Stimulated activated CD4-positive, alpha-beta T cell treated with anti-CD3 and anti-CD28 coated beads, Interleukin-1b, Interleukin-23, amount 100 ng/mL, for 24 hours (primary cell): ENCODE measurements at places on chromosomes 12 and 14.

DNA sequence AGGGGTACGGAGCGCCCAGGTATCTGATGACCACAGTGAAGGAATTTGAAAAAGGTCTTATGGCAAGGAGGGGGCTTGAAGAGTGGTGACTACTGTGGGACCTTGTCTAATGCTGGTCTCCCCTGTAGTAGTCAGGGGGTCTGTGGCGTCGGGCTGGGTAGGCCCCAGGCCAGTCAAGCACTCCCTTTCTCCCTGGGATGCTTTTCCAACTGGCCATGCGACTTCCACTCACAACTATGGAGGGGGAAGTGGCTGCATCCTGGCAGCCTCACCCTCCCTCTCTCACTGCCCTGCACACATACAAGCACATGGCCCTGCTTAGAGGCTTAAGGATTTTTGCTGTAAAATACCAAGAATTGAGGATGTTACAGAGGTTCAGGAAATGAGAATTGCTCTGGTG, 4.1 kb downstream of the TSPAN11 start:
- no peak for DNase-seq

DNA sequence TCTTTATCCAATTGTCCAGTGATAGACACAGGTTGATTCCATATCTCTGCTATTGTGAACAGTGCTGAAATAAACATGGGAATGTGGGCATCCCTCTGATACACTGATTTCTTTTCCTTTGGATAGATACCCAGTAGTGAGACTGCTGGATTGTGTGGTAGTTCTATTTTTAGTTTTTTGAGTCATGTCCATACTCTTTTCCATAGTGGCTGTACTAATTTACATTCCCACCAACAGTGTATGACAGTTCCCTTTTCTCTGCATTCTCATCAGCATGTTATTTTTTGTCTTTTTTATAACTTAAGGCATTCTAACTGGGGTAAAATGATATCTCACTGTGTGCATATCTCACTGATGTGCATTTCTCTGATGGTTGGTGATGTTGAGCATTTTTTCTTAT, 24.8 kb upstream of the VASH1 start:
- no peak for DNase-seq

DNA sequence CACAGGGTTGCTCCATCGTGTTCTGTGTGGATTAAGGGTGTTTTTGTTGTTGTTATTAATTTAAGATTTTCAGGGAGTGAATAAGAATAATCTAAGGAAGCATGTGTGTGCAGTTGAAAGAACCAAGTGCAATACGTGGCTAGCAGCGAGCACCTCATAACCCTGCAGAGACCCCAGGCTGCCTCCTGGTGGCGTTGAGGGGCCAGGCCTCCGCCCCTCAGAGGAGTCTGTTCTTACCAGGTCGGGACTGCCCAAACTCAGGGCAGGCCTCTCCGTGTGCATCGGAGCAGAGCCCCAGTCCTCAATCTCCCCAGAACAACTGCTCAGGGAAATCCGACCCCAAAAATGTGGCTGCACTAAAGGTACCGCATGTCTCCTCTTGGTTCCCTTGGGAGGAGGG, 36.8 kb downstream of the IL31 start:
- no peak for DNase-seq

- no peak for DNase-seq
Observed at GRCh38 chr12:89702503-89702902, 6.1 kb downstream of the ATP2B1 start.

GRCh38 chr14:24880689-24881088, 169.3 kb downstream of the STXBP6 start:
- DNase-seq, result no peak

DNA sequence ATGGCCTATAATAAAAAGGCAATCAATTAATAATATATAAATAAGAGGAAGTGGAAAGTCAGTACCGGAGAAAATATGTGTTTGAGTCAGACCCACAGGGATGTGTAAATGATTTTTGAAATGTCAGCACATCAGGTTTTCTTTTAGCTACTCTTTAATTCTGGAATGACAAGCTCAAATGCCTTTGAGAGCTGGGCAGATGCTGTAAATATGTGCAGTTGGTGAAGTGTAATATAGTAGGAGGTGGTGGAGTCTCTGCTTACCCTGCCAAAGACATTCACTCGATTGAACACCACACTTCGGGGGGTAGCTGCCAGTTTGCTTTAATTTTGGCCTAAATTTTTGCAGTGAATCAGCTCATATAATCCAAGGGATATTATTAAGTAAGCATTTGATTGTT, 93.0 kb downstream of the PLEKHA5 start:
- no peak for DNase-seq

DNA sequence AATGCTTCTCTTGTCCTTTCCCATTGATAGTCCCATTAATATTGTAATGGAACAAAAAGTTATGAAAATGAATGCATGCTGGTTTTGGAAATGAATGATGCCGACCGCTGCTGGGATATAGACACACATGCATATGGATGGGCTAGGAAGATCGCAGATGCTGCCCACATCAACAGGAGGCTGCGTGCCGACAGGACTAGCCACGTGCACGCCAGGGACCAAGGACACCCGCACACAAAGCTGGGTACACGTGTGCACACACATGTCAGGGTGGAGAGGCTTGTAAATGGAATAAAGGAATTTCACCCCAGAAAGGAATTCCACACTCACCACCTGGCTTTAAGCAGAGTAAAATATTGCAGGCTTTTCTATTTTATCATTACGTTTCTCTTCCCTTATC, 153.8 kb upstream of the VASH1 start:
- DNase-seq, result no peak

DNA sequence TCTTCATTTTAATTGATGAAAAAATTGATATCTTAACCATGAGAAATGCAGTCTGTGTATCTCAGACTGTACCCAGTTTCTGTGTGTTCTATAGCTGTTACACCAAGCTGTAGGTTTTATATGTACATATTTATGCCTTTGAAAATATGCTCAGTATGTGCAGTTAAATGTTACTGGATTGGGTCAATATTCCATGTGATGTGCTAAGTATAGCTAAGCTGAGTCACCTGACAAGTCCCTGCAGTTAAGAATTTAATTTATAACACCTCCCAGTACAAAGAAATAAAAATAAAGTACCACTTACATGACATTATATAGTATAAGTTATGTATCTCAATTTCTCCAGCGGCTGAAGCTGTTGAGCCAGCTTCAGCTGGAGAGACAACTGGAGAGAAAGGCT, 984.0 kb downstream of the GALC start:
- no peak for DNase-seq

GRCh38 chr12:109052097-109052413, 321 bp upstream of the USP30 start:
- no peak for DNase-seq

- DNase-seq, result no peak
Observed at GRCh38 chr12:130952171-130952954, 1.3 kb upstream of the ADGRD1 start.

DNA sequence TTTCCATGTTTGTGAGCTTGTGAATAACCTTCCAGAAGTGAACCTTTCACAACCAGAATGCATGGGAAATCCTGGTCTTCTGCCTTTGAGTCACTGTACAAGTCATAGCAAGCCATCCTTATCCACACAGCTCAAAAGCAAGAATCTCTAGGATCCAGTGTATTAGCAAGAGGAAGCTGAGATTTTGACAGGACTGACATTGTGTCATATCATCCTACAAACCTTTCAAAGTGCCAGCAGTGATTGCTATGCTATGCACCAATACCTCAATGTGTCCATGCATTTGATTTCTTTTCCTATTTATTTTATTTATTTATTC, 13.5 kb upstream of the NRDE2 start:
- no peak for DNase-seq

DNA sequence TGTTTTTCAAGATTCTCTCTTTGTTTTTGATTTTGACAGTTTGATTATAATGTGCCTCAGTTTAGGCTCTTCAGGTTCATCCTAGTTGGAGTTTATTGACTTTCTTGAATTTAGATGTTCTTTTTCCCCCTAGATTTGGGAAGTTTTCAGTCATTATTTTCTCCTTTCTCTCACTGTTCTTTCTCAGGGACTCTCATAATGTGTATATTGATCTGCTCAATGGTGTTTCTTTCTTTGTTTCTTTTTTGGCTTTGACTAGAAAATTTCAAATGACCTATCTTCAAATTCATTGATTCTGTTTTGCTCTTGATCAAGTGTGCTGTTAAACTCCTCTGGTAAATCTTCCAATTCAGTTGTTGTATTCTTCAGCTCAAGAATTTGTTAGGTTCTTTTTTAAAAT, 108.3 kb downstream of the RGS6 start:
- DNase-seq, result no peak

DNA sequence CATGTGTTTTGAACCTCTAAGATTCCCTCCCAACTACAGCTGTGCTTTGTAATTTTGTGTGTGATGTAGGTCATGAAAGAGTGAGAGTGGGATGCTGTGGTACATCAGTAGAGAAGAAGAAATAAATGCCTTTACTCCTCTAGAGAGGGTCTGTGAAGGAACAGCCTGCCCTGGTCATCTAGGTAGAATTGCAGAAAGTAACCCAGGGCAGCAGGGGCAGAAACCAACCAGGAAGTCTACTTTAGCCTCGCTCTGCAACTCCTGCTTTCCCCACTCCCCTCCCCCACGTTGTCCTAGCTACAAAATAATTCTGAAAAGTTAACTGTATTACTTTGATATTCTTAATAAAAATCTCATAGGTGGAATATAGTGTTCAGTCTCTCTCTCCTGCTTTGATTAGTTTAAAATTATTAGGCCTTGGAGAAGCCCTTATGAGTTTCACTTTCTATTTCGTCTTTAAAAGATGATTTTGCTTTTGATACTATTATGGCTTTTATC, 7.5 kb downstream of the TBK1 start:
- no peak for DNase-seq

GRCh38 chr12:95766356-95767019, 24.1 kb downstream of the NTN4 start:
- DNase-seq, result no peak

DNA sequence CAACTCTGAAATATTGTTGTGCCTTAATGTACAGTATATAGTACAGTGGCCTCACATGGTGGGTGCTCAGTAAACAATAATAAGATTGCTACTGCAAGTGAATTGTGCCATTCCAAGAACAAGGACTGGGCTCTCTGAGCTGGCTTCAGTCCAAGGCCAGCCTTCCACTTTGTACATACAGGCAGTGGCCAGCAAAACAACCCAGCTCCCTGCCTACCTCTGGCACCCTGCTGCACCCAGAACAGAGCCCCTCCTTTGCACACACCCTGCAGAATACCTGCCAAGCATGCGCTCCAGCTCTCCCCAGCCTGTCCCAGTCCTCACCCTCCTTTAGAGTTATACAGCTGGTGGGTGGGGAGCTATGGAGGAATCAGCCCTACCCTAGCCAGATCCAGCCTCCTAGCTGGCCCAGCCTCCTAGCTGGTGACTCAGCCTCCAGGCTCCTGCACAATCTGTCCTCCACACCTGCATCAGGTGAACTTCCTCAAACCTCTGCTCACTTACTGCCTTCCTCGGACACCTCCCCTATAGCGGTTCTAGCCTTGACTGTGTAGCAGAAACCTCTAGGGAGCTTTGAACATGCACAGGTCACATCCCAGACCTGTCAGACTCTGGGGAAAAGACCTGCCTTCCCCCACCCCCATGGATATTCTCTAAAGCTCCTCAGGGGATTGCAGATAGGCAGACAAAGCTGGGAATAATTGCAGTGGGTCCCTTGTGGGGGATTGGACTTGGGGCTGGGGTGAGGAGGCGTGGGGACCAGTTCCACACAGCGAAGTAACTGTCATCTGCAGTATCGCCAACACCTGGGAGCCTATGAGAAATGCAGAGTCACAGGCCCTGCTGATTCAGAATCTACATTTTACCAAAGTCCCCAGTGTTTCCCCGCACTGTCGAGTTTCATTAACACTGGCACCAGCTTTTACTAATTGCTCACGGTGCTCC, 17.9 kb downstream of the ZDHHC22 start:
- no peak for DNase-seq

GRCh38 chr14:104214431-104215218, 76.2 kb downstream of the KIF26A start:
- no peak for DNase-seq

- DNase-seq, result no peak
Observed at GRCh38 chr14:71403656-71404055, 496.4 kb downstream of the PCNX1 start.

GRCh38 chr14:71985538-71986189, 53.4 kb downstream of the RGS6 start:
- DNase-seq, result no peak

DNA sequence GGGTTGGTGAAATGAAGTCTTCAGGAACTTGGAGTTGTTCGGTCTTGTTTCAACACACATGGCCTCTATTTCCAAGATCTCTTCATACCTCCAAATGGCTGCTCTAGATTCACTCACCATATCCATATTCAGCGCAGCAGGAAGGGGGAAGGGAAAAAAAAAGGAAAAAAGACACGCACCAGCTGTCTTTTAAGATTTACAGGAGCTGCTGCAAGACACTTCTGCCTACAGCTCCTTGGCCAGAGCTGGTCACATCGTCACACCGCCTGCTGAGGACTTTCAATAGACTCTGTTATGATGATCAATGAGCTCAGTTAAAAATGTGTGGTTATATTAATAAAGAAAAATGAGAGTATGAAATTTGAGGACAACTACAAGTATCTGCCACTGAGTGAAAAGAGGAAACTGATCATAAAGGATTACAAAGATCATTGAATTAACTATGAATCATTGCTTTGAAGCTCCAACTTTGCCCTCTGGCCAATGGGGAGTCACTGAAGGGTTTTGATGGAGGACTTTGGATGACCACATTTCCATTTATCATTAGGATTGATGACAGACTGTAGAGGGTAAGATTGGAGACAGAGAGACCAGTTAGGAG, 182.1 kb upstream of the HMGA2 start:
- no peak for DNase-seq

DNA sequence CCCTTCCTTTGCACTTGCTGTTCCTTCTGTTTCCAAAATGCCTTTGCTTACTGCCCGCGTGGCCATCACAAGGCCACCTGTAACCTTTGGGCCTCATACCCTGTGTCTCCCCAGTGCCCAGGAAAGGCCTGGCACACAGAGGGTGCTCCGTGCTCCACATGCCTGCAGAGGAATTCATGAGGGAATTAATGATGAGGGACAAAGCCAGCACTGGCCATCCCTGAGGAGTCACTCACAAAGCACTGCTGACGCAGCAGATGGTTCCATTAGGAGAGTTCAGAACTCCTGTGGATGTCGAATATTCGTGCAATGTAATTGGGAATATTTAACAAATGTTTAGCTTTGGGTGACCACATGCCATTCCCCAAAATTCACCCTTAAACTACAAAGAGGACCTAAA, 49.6 kb upstream of the PRMT8 start:
- no peak for DNase-seq

- no peak for DNase-seq
Observed at GRCh38 chr12:126966498-126966897, 1300.5 kb upstream of the TMEM132C start.

GRCh38 chr12:14611640-14612203, 44.0 kb upstream of the PLBD1 start:
- no peak for DNase-seq

- no peak for DNase-seq
Observed at GRCh38 chr12:46110223-46110611, 119.8 kb upstream of the SCAF11 start.
